ENCODE measurements at places on chromosomes 13 and 19. TPM values are rescaled to one million over a fixed set of nuclear protein-coding genes. Genes with fewer than 3 reads are reported as not detected.

GPR42 gene
- total RNA-seq = not detected

TMEM91 gene
- 0.64 TPM for total RNA-seq

DNA sequence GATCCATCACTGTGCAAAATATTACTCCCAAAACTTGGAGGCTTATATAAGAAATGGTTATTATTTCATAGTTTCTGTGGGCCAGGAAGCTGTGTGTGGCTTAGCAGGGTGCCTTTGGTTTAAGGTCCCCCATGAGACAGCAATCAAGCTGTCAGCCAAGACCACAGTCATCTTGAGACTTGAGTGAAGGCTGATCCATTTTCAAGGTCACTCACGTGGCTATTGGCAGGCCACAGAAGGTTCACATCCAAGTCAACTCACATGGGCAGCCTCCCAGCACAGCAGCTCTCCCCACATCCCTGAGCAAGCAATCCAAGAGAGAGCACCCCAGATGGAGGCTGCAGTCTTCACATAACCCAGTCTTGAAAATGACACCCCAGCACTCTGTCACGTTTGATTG, 537.4 kb downstream of the MYO16 start:
- DNase-seq = peak; percentile 32

GRCh38 chr19:49271080-49271753, 53.8 kb downstream of the SLC6A16 start:
- no peak for DNase-seq

- DNase-seq = no peak
Measured at GRCh38 chr13:50366488-50367174, 351.4 kb downstream of the KCNRG start.

GRCh38 chr19:44747739-44748425, 626 bp upstream of the BCL3 start:
- DNase-seq = peak; percentile 79

PTH2 gene
- not detected for total RNA-seq

PRX gene
- total RNA-seq = 6.3 TPM

GRCh38 chr13:36094478-36094877, 36.7 kb downstream of the DCLK1 start:
- DNase-seq = no peak

UQCRFS1 gene
- 52.3 TPM for total RNA-seq

GRCh38 chr19:40321566-40322270, 26.5 kb downstream of the C19orf47 start:
- DNase-seq = no peak

ZMYM2 gene
- 30.6 TPM for total RNA-seq

GARIN5A gene
- 1.2 TPM for total RNA-seq

DNA sequence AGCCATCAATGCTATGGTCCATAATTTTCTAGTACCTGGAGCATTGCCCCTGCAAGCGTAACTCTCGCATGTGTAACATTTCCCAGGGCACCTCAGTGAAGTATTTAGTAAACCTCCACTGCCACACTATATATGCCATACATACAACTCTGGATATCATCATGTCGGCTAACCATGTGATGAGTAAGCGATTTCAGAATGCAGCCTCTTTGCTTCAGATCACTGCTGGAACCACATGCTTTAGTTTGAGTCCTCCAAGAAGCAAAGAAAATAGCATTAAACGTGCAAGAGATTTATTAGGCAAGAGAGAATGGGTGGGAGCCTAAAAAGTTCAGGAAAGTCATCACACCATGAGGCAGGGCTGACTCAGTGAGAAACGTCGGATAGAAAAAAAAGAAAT, 635.6 kb upstream of the SLITRK5 start:
- DNase-seq = no peak

- no peak for DNase-seq
Measured at GRCh38 chr13:66402546-66402945, 827.6 kb downstream of the PCDH9 start.

LIN7B gene
- 20.4 TPM for total RNA-seq

GRCh38 chr19:1799695-1800342, 12.3 kb downstream of the ATP8B3 start:
- no peak for DNase-seq

- DNase-seq = no peak
Measured at GRCh38 chr13:29170436-29171082, 350.4 kb downstream of the MTUS2 start.

GRCh38 chr13:59843040-59843439, 320.7 kb downstream of the DIAPH3 start:
- no peak for DNase-seq

- DNase-seq = no peak
Measured at GRCh38 chr19:30791088-30791487, 418.9 kb downstream of the ZNF536 start.

ACP7 gene
- total RNA-seq = not detected

GRCh38 chr13:91112201-91112923, 235.1 kb upstream of the MIR17HG start:
- no peak for DNase-seq

DNA sequence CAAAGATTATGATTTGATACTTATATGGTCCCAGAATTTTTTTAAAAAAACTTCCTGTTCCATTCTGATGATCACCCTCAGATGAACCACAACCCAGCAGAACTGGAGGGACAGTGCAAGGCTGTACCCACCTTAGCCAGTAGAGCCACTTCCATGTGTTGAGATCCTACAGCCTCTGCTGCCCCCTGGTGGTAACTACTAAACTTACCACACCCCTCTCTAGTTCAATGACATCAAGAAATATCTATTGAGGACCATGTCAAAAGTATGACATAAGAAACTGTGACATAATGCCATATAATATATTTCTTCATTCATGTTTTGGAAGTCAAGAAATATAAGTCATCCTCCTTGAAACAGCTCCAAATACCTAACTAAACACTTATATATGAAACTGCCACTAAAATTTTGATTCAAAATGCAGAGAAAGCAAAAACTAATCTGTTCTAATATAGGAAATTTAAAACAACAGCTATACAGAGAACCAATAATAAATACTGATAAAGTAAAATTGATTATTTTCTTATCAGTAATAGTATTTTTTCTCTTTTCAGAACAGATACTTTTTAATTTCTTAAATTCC, 412.6 kb downstream of the KCTD12 start:
- peak; percentile 56 for DNase-seq

GRCh38 chr13:27034678-27035111, 136.9 kb downstream of the USP12 start:
- no peak for DNase-seq

DNA sequence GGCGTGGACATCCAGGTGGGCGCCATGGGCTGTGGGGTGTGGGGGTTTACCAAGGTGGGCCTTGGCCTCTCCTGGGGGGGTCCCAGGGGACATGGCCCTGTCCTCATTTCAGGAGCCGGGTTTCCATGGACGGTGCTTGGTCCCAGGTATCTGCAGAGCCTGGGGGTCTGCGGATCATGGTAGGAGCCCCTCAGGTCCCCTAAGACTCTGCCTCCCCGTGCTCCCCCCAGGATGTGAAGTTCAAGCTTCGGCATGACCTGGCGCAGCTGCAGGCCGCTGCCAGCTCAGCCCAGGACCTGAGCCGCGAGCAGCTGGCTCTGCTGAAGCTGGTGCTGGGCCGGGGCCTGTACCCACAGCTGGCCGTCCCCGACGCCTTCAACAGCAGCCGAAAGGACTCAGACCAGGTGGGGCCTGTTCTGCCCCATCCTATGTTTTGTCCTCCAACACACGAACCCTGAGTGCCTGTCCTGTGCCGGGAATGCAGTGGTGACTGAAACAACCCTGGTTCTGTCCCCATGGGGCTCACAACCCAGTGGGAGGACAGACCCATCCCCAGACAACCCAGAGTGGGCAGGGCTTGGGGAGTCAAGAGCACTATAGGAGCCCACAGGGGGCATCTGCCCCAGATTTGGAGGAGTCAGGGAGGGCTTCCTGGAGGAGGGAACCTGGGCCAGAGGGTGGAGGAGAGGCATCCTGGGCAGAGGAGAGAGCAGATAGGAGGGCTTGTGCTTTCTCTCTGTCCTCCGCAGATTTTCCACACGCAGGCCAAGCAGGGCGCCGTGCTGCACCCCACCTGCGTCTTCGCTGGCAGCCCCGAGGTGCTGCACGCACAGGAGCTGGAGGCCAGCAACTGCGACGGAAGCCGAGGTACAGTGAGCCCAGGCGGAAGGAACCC, 26.8 kb downstream of the DHX34 start:
- no peak for DNase-seq

GRCh38 chr19:56993851-56994250, 125.9 kb upstream of the USP29 start:
- no peak for DNase-seq

GRCh38 chr13:99085139-99085807, 107.4 kb upstream of the DOCK9 start:
- DNase-seq = no peak

GRCh38 chr13:112899281-112900225, 69.5 kb upstream of the MCF2L start:
- no peak for DNase-seq

GFY gene
- not detected for total RNA-seq

GRCh38 chr13:42946927-42947326, 45.1 kb downstream of the EPSTI1 start:
- no peak for DNase-seq

KCNN1 gene
- total RNA-seq = not detected

DNA sequence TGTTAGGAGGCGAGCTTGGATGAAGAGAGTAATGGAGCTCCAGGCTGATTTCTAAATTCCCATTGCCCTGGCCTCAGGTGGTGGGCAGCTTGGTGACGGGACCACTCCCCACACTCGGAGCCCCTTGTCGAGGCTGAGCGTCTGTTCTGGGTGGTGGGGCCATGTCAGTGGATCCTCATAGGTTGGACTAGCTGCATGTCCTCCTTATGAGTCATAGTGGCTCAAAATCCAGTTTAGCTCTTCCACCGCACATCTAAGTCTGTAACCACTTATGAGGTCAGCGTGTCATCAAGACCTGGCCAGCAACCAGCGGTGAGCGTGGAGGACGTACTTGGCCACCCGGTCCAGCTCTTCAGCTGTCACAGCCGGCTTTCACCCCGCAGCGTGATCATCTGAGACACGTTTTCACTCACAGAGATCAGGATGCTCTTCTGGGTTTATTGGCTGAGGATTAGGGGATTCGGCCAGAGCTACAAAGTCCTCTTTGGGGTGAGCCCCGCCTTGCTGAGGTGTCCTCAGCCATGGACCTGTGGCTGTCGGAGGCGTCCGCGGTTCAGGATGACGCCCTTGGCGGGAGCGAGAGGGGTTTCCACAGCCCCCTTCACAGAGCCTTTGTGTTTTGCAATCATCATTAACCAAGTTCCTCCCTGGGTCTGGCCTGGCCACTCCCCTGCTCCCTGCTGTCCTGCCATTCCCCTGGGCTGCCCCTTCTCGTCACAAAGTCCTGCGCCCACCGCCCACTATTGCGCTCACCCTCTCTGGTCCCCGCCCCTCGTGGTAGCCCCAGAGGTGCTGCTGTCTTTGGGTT, 41.9 kb downstream of the ADPRHL1 start:
- peak; percentile 85 for DNase-seq

DNA sequence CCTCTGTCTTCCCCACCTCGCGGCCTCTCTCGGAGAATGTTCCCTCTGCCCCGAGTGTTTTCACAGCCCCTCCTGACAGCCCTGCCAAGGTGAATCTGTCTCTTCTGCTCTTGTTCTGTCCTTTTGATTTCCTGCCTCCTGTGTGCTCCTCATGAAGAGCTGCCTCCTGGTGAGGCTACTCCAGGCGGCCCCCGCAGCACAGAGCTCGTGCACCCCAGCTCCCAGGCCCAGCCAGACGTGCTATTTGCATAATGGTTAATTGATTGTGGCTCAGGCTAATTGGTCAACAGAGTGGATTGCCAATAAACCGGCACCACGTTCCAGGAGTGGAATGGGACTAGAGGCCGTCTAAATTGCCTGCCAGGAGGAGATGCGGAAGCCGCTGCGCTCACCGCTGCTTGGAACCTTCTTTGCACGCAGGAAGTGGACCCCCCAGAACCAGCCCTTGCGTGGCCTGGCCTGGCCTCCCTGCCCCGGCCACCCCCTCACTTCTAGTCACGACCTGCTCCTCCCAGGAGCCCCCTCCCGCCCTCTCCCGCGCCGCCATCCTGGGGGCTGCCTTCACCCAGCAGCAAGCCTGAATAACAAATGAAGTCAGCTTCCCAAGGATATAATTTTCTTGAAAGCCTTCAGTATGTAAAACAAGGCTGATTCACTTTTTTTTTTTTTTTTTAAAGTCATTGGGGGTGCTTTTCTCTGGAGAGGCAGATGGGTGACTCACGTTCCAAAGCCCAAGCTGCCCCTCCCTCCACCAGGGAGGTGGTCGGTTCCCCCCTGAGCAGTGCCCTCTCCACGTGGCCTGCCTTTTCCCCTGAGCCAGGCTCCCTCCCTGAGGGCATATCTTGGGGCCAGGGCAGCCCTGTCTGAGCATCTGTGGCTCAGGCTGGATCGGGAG, 144.0 kb downstream of the KDM4B start:
- DNase-seq = no peak

DNA sequence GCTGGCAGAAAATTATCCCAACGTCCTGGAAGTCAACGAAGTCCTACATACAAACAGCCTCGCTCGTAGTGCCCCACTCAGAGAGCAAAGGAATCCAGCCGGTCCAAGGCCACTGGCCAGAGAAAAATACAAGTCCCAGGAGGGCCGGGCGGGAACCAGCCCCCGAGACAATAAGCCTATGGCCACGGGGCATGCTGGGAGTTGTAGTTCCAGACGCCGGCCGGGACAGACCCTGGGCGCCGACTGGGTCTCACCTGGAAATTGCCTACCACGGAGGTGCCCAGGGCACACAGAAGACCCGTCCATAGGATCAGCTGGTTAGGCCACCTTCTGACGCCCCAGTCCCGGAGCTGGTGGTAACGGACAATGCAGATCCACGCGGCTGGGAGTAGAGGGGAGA, 5.4 kb downstream of the TMEM150B start:
- DNase-seq = peak; percentile 43

- peak; percentile 26 for DNase-seq
Measured at GRCh38 chr19:47228937-47229675, 1.9 kb downstream of the BBC3 start.

DNA sequence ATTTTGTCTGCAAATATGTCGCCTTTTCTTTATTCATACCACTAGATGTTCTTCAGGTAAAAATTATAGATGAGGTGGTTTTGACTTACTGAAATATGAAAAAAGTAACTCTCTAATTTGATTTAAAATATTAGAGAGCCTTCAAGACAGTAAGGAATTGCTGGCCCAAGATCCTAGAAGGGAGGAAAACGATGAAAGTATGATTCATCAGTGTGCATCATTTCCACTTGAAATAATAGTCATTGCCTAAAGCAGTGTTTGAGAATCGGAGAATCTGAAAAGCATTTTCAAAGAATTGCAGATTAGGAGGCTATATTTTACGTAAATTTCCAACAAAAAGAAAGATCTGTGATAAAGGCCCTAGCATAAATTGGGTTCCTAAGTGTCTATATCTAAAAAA, 1707.9 kb upstream of the PRR20A start:
- no peak for DNase-seq

ADAT3 gene
- total RNA-seq = 3.6 TPM

- peak; percentile 78 for DNase-seq
Measured at GRCh38 chr19:7928741-7929701, 3.1 kb upstream of the CTXN1 start.

DNA sequence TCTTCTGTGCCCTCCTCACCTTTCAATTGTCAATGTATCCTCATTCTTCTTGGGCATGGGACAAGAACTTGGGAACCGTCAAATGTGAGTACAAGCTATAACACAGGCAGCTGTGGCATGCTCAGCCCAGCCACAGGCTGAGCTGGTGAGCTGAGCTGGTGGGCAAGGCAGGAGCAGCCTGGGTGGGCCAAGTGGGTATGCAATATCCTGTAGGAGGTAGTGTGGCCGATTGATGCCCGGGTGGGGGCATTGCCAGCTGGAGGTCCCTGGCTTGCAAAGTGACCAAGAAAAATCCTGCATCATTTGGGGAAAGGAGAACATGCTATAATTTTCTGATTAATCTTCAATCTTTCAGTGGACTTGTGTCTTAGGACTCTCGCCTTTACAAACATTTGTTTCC, 507.2 kb upstream of the SLC10A2 start:
- no peak for DNase-seq

GRCh38 chr13:40479196-40479845, 187.1 kb downstream of the FOXO1 start:
- no peak for DNase-seq

Measured in MG63 (cell line).